ENCODE measurements at places on chromosomes 2 and 18.

GRCh38 chr2:219911541-219911940, 284.1 kb downstream of the SLC4A3 start:
- no peak for DNase-seq

GRCh38 chr2:219969508-219969907, 342.1 kb downstream of the SLC4A3 start:
- peak; percentile 19 for DNase-seq

DNA sequence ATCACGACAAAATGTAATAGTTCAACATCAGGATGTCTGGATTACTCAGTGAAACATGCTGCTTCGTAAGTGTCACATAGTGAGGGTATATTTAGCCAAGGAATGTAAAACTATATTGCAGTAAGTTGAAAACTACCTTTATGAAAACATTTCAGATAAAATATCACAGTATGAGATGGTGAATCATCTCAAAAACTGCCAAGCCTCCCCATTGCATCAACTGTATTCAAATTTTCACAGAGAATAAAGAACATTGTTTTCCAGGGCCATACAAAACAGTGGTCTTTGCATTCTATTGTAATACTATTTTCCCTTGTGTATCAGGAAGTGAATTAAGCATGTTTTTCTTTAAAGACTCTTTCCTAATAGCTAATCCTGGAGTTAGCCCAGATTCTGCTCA, 47.6 kb upstream of the MSTN start:
- no peak for DNase-seq

DNA sequence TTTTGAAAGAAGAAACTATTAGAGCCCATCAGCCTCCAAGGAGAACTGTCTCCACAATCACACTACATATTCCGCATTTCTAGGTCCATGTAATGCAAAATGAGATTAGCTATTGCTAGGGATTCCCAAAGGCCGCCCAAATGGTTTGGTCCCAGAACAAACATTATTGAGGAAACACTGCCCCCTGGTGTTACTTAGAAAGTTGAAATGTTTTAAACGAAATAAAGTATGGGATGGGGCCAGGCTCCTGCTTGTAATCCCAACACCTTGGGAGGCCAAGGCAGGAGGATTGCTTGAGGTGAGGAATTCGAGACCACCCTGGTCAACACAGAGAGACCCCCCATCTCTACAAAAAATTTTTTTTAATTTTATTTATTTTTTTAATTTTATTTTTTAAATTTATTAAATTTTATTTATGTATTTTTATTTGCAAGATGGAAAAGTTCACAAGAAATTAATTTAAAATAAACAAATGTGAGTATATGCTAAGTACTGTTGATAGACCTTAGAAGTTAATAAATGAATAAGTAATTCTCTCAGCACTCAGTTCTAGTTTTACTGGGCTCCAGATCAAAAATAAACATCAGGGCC, 5.5 kb downstream of the NHEJ1 start:
- DNase-seq: peak; percentile 49

DNA sequence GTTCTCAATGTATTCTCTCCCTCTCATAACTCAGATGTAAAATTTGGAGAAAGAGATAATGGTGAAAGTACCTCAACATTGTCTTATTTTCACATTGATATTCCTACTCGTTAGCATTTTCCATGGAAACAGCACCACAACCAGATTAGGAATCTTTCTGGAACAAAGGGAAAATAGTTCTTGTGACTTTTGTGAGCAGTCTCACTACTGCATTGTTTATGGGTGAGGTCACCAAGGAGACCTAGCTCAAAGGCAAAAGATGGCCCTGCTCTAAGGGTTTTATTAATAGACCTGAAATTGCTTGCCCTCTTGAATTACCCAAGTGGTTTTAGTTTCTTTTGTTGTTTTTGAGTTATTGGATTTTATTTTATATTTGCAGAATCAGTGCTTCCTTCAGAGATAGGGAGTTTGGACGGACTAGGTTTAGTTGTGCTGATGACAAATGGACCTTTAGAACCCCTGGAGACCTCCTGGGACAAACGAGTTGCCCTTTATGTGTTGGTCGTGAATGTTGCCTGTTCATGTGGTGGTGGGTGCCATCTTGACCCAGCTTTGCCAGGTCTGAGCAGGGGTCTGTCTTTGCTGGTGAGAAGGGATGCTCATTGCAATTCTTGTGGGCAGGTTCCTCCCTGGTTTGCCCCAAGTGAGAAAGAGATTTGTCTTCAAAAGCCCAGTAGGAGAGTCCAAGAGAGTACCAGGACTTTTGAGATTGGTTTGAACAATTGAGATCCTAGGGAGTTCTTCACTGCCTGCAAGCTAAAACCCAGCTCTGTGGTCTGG, 58.1 kb downstream of the INPP4A start:
- DNase-seq: no peak

DNA sequence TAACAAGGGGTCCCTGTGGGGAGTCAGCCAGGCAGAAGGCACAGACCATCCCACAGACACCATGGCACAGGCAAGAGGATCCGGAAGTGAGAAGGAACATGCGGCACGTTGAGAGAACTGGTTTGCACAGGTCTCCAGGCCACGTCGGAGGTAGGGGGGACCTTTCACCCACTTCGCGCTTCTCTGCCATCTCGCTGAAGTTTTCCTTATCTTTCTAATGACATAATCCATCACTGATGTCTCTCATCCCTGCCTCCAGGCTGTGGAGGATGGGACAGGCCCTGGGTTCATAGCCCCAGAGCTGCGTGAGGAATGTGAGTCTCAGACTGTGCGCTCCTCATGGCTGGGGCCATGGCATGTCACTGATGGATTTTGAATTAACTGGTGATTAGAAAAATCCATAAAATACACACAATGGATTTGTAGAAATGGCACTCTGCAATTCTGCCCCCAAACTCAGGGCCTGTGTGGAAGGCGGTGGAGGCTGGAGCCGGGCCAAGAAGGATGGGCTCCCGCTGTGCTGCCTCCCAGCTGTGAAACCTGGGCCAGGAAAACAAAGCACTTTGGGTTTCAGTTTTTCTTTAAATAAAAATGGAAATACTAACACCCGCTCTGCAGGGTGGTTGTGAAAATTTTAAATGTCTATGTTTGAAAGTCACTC, 113.3 kb upstream of the ALKAL2 start:
- no peak for DNase-seq

GRCh38 chr18:24825397-24825796, 365.0 kb downstream of the HRH4 start:
- no peak for DNase-seq

DNA sequence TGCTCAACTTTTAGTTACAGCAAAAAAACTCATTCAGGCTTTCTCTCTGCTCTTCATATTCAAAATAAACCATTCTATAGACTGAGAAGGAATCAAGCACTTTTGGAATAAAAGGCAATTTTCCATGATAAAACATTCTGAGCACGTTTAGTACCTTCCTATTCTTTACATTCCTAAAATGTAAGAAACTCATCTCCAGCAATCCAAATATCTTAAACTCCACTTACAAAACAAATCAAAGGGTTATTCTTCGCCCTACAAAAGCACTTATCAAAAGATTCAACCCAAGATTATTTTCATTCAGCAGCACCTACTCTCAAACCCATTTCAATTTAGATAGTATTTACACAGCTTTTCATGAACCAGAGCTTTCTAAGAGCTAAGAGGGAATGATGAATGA, 2.9 kb upstream of the LGALSL start:
- no peak for DNase-seq

DNA sequence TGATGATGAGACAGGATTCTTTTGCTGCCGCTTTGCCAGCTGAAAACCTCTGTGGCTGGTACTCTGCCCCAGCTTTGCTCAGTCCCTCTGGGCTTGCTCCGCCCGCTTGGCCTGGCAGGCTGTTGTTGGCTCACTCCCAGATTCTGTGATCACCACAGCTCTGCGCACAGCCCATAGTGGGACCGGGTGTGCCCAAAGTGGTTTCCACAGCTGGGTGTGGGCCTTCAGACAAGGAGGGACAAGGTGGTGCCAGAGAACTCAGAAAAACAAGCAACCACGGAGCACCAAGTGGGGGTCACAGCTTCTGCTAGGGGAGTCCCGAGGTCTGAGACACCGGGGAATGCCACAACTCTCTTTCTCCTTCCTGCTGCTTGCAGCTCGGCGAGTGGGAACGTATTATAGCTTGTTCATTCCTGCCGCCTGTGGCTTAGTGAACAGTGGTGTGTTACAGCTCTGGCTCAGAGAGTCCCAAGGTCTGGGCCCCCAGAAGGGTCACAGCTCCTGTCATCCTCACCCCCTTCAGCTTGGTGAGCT, 9.2 kb upstream of the KYNU start:
- peak; percentile 57 for DNase-seq

DNA sequence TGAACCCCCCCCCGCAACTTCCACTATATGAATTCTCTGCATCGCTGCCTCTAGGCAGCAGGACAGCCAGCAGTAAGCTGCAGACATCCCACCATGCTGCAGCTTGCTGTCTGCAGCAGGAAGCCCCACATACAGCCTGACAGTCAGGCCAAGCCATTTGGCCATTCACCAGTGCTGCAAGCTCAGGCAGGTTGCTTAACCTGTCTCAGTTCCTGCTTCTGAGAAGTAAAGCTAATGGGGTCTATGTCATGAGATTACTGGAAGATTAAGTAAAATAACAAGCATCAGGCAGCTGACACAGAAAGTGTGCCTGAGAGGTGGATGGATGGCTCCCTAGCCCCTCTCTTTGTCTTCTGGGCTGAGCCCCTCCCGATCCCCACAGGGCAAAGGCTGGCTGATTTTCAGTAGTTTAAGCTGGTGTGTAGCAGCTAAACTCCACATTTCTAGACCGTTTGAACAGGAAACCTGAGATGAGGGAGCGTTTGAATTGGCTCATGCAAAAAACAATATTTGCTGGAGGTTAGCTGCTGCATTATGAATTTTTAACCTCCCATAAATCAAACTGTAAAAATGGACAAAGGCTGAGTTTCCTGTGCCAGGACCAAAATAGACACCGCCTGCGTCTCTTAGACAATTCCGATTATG, 193.8 kb upstream of the ARL4C start:
- peak; percentile 73 for DNase-seq

- no peak for DNase-seq
These were observed 25.2 kb downstream of the FAM228A start for GRCh38 chr2:24199968-24200590.

DNA sequence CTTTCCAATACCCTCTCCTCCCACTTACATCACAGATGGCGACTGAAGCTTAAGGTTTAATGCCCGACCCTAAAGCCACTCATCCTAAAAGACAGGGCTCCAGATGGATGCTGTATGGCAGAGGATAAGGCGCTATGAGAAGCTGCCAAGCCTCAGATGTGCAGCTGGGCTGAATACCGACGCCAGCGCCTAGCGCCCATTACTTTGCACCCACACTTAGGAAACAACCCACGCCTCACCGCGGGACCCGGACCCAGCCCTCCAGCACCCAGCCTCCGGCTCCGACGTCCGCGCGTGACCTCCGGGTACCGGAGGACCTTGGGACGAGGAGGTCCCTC, 335 bp downstream of the TRAK2 start:
- DNase-seq: no peak

DNA sequence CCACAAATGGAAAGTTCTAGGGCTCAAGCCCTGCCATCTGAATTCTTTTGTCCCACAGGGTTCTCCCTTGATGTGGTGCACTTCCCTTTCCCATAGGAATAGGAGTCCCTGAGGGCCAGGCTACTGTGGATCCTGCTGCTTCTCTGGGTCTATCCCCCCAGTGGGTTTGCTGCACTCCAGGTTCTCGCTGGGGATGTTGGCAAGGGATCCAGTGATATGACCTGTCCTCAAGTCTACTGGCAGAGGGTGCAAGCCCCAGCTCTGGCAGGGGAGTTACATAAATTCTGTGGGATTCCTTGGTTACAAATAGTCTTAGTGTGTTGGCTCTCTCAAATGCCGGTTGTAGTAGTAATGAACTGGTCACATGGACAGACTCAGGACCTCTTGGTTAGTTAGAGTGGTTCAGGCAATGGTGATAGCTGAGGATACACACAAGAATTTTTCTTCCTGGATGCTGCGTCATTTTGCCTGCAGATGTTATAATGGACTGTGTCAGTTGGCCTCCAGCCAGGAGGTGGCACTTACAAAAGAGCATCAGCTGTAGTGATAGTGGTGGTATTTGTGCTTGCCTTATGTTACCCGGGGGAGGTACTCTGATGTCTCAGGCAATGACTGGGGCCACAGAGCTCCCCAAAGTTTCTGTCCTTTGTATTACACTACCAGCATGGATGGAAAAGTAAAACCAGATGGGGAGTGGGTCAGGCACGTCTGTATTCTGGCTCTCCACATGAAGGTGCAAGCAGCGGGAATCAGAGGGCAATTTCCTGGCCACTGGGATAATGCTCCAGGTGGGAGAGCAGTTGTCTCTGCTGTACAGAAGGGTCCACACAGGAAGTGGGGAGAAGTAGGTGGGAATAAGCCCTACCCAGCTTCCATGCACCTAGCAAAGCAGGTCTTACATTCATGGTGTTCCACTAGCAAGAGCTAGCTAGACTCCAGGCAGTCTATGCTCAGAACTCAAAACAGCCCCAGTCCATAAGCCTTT, 267.9 kb downstream of the SOX11 start:
- DNase-seq: no peak

DNA sequence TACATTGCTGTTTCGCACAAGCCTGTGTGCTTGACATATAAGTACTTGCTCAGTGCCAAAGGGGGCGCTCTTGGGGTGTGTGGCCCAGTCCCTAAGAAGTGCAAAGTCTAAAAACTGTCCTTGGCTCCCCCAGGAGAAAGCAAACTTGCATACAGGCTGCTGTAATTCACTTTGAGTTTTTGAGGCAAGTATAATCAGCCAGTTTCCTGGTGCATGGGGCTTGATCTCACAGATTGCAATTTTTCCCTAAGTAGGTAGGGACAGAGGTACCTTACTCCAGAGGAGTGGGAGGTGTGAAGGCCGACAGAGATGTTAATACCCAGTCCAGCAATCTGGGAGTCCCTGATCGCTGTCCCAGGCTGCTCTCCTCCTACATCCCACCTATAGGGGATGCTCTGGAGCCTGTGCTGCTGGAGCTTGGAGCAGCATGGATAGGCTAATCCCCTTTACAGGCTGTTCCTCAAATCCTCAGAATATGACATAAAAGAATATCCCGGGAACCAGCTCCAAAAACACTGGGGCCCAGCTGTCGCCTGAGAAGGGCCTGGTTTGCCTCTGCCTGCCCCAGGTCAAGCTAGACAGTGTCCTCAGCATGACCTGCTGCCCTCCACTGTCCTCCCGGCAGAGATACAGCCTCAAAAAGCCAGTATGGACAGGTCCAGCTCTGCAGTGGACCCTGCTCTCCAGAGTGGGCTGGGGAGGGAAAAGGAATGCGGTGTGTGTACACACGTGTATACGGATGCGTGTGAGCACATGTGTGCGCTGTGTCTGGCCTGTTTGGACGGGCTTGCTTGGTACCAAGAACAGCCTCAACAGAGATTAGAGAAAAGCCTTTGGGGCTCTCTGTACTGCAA, 136.5 kb upstream of the HAAO start:
- no peak for DNase-seq

- no peak for DNase-seq
These were observed 458.4 kb downstream of the TMX3 start for GRCh38 chr18:68256418-68257067.

- no peak for DNase-seq
These were observed 368.1 kb downstream of the EIPR1 start for GRCh38 chr2:3009483-3009882.

Measured in stromal cell of bone marrow (primary cell).